ENCODE measurements at places on chromosomes 7 and 10.

DNA sequence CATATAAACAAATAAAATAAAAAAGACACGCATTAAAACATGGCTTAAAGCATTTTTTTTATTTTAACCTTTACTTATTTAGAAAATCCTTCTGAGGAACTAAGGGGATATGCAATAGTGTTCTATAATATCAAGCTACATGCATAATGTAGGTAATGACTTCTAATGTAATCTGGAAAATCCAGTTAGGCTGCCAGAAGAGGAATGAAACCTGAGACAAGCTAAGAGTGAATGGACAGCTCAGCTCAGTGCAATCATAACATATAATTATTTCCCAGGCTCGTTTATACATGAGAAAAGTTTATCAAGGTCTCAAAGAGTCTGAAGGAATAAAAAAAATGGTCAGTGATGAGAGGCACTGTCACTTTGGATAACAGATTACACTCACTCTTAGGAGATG, 649.0 kb upstream of the PCDH15 start:
- DNase-seq, result no peak

DNA sequence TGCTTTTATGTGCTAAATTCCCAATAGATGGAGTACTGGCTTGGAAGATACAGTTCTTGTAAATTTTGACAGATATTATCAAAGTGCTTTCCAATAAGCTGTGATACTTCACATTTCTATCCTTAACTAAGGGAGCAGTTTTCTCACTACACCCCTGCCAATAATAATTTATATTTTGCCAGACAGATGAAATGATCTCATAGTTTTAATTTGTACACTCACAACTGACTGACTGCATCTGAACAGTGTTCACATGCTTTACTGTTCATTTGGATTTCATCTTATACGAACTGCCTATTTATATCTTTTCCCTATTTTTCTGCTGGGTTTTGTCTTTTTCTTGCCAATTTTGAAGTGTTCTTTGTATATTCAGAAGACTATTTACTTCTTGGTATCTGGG, 96.0 kb downstream of the BRAF start:
- no peak for DNase-seq

DNA sequence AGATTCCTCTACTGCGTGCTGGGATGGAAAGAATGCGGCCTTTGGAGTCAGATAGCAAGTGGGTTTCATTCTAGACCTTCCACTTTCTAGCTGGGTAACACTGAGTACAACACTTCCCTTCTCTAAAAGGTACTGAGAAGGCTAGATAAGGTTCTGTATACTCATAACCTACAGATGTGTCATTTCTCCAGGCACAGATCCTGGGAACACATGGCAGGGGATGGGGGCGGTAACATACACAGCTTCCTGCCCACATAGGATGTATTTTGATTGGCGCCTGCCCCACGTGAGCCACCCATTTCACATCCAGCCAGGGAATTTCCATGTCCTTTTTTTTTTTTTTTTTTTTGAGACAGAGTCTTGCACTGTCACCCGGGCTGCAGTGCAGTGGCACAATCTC, 31.8 kb downstream of the KLRG2 start:
- no peak for DNase-seq

- DNase-seq, result peak; percentile 78
These were observed 126.5 kb downstream of the CUBN start for GRCh38 chr10:17003151-17003550.

- DNase-seq, result peak; percentile 40
These were observed 18.5 kb upstream of the C10orf67 start for GRCh38 chr10:23362879-23363792.

DNA sequence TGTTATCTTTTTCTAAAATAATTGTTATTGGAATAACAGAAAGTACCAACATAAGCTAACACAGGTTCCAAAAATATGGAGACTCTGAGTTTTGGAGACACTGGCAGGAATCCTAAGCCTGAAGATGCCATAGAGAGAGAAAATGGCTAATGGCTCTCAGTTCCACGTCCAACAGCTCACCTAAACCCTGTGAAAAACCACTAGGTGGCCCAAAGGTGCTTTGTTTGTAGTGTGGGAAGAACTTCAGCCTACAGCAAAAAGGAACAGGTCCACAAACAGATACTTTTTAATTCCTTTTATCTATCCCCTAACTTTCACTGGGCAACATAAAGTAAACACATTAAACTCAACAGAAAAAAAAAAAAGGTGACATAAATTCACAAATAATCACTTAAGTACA, 272.3 kb downstream of the SEMA3D start:
- no peak for DNase-seq

DNA sequence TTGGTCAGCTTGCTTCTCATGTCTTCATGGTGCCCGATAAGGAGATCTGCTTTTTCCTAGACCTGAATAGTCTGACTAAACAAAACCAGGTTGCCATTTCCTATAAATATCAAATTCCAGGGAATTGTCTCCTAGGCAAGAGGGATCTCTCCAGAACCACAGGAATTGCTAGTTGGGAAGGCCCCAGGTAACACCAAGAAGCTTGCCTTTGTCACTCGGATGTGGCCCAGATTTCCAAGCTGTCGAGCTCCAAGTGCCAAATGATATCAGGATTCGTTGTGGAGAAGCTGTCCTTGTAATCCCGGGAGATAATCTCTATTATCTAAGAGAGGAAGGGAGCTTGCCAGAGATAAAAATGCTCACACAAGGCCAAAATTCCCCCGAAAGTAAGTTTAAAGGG, 1288.5 kb upstream of the AUTS2 start:
- no peak for DNase-seq

DNA sequence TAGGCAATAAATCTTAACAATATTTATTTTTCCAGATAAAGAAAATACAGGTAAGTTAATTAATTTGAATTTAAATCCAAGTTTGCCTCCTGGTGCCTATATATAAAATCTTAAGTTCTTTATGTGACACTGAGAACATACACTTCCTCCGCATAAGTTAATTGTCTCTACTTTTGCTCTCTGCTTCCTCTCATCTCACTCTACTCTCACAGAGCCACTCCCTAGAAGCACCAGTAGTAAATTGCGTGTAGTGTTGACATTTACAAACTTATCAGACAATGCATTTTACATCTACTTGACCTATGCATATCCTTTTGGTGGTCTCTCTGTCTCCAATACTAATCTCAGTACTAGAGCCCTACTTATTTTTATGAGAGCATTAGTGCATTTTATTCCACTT, 144.5 kb downstream of the ETV1 start:
- DNase-seq, result no peak

GRCh38 chr7:1090686-1091643, 3.1 kb downstream of the GPER1 start:
- DNase-seq, result no peak
